Right renal cortex interstitium (tissue), 3 donors: ENCODE measurements at places on chromosomes 16 and 17. TPM values are rescaled to one million over a fixed set of nuclear protein-coding genes. Genes with fewer than 3 reads are reported as not detected.

GRCh38 chr16:81626181-81626674 is 152.9 kb upstream of the PLCG2 start:
- no peak for DNase-seq

TRAP1 gene
- polyA plus RNA-seq = 99.5 TPM

- DNase-seq = no peak
These were observed 30.7 kb downstream of the CEP95 start for GRCh38 chr17:64537488-64537887.

GRCh38 chr17:67053438-67054000 is 9.2 kb downstream of the CACNG1 start:
- no peak for DNase-seq

ZFP3 gene
- 16.1 TPM for polyA plus RNA-seq

- no peak for DNase-seq
These were observed 284.4 kb upstream of the FOXF1 start for GRCh38 chr16:86225905-86226371.

- DNase-seq = no peak
These were observed 171.6 kb downstream of the ZNF18 start for GRCh38 chr17:11825572-11826209.

RARA gene
- 35.5 TPM for polyA plus RNA-seq

GRCh38 chr17:59848778-59849177 is 44.0 kb downstream of the TUBD1 start:
- no peak for DNase-seq

DNA sequence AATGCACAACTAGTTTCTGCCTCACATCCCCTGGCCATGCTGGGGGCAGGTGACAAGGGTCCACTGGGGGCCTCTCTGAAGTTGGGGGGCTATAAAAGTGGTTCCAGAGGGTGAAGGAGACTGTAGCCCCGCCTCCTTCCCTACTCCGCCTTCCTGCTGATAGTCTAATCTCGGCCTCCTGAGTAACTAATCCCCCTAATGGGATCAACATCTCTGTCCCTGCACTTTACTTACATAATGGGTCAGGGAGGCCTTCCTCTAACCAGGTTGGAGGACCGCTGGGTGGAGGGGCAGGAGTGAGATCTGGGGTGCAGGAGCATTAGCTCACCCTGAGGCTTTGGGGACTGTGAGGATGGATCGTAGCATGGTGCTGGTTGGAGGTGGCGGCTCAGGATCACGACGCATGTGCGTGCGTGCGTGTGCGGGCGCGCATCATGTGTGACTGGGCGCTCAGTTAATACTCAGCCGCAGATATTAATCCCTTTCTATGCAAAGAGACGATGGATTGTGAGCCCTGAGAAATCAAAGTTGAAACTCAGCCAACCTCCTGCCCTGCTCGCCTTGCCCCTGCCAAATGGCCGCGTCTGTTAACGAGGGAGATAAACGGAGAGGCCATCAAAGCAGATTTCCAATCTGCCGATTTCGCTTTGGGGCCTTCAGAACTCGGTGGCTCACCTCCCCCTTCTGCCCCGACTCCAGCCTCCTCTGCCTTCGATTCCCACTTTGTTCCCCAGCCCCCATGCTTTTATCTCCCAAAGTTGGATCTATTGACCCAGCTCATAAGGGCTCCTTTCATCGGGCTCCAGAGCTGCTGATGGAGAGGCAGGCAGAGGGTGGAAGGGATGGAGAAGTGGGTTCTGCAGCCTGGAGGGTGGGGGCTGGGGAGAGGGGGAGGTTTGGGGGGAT is 107.3 kb downstream of the SDK2 start:
- DNase-seq = no peak

ACOX1 gene
- 30.3 TPM for polyA plus RNA-seq

GRCh38 chr17:27540318-27541101 is 84.3 kb downstream of the KSR1 start:
- DNase-seq = no peak

NLRC5 gene
- 4.0 TPM for polyA plus RNA-seq

DNA sequence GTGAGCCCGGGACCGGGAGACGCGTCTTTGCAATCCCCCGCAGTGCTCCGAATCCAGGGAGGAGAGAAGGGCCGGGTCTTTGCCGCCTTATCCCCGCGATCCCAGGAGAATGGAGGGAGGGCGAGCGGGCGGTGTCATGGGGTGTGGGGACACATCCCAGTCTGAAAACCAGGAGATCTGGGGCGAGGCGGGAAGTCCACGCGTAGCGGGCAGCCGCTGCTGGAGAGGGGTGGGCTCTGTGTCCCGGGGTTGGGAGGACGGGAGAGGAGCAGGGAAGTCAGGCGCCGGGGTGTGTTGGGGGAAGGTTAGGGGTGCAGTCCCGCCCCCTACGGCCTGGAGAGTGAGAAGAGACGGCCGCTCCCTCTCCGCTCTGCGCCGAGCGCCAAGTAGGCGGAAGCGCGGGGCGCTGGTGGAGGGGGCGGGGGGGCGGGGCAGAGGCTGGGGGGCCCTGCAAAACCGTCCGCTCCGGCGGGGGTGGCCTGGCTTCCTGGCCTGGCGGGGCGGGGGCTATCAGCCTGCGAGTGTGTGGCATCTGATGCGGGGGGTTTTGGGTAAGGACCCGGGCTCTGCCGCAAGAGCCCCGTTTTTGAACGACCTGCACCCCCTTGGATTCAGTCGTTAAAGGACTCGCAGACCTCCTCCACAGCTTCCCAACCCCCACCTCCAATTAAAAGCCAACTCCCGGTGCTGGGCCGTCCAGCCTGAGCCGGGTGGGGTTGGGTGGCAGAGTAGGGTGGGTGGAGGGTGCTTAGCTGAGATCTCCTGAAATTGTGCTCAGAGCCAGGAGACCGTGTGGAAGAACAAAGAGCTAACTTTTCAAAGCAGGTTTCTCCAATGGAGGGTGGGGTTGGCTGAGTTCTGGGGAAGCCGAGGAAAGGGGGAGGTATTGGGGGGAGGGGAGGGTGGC is 654 bp downstream of the LASP1 start:
- no peak for DNase-seq

DNA sequence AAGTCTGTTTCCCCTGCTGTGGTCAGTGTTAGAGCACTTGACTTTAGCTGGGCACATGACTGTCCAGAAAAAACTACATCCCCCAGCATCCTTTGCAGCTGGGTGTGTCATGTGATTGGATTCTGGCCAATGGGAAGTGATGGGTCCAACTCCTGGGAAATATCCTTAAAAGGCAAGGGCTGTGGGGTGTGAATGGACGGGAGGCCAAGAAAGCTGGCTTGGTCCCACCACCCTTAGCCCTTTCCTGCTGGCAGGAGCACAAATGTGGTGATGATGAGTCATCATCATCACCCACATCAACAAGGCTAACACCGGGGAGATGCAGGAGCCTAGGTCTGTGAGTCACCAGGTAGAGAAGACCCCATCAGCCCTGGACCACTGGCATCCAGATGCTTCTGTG is 341.7 kb downstream of the C16orf95 start:
- DNase-seq = no peak

DNA sequence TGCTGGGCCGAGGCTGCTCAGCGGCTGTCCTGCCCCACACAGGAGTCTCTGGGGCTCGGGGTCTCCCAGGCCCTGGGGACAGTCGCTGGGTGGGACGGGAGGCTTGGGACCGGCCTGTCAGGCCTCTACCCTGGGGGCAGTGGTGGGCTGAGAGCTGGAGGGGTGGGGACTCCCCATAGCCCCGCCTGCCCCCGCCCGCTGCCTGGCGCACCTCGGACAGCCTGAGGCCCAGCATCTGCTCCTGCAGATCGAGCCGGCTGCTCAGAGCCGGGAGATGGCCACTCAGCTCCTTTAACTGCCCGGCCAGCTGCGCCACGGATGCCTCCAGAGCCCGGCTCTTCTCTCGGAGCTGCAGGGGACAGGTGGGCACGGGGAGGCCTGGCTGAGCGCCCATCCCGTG is 6.7 kb downstream of the PERCC1 start:
- DNase-seq = no peak

DNA sequence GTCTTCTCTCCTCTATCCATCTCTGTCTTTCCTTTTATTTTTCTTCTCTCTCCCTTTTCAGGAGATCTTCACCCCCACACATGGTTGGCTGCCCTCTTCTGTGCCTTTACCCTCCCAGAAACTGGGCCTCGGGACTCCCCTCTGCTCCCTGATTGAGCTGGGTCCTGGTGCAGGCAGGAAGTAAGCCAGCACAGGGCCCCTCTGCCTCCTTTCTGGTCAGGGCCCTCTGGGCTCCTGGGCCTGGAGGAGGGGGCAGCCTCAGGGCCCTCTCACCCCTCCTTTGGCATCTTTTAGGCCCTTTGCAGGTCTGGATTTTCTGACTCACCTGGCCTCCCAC is 21.1 kb upstream of the TAC4 start:
- DNase-seq = no peak

- no peak for DNase-seq
These were observed 24.8 kb downstream of the TXNDC11 start for GRCh38 chr16:11717811-11718210.

DNA sequence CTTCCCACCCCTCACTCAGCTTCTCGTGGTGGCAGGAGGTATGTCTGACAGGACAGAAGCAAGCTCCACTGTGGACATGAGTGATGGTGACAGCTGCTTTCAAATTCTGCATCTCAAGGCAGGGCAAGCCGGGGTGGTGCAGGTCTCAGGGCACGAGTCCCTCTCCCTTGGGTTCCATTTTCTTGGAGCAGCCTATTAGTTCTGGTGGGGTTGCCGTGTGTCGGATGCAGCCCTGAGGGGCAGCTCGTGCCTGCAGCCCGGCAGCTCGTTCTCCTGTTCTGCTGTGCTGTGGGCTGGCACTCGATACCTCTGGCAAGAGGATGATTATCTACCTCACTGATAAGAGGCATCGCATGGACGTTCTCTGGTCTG is 16.5 kb upstream of the CLEC18C start:
- no peak for DNase-seq

- DNase-seq = no peak
These were observed 244.0 kb downstream of the CPPED1 start for GRCh38 chr16:12559714-12560113.

DNA sequence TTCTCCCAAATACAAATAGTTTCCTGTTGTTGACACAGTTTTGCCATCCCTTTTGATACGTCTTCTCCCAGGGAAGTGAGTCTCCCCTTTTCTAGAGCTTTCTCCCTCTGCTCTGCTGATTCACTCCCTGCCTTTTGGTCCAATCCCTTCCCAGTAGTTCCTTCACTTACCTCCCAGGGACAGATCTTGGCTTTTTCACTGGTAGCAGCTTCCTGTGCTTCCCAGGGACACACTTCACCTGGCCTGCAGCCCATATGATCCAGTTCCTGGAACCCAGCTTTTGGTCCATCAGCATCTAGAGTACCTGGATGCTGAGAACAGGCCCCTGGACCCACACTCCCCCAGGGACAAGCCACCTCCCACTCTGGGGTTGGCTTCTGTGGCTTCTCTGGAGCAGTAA is 15.8 kb downstream of the GPR179 start:
- DNase-seq = no peak

DNA sequence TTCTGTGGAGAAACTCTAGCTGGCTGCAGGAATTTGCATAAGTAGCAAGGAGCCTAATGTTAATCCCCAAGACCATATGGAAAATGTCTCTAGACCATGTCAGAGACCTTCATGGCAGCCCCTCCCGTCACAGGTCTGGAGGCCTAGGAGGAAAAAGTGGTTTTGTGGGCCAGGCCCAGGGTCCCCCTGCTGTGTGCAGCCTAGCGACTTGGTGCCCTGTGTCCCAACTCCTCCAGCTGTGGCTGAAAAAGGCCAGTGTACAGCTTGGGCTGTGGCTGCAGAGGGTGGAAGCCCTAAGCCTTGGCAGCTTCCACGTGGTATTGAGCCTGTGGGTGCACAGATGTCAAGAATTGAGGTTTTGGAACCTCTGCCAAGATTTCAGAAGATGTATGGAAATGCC is 306.9 kb upstream of the CA10 start:
- no peak for DNase-seq

GRCh38 chr16:82935766-82936165 is 309.0 kb downstream of the CDH13 start:
- DNase-seq = no peak

CACNG5 gene
- 3.1 TPM for polyA plus RNA-seq

- no peak for DNase-seq
These were observed 7.7 kb downstream of the EEF2K start for GRCh38 chr16:22213801-22214200.

DNA sequence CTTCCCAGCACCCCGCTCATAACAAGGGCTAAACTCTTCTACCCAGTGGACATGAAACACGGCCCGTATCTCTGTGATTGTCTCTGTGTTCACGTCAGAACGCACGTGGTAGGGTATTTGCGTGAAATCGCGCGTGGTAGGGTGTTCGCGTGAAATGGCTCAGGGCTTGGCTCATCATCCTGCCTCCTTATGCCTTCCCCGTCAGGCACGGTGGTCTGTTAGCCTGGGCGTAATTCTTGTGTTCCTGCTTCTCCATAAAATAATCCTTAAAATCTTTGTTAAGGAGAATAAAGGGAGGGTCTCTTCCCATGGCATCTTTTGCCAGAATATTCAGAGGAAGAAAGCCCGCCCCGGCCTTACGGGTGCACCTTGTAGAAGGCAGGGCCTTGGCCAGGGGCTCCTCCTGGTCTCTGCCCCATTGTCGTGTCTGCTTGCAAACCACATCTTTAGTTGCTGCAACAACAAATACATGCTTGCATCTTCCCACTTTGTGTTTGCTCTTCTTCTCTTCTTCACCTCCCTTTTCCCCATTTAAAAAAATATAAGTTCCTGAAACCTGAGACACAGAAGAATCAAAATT is 116.7 kb upstream of the CHMP6 start:
- DNase-seq = no peak

TBC1D3I gene
- not detected for polyA plus RNA-seq

ABCA9 gene
- 2.4 TPM for polyA plus RNA-seq

GRCh38 chr17:41324180-41325075 is 8.9 kb upstream of the KRTAP17-1 start:
- DNase-seq = no peak

DNA sequence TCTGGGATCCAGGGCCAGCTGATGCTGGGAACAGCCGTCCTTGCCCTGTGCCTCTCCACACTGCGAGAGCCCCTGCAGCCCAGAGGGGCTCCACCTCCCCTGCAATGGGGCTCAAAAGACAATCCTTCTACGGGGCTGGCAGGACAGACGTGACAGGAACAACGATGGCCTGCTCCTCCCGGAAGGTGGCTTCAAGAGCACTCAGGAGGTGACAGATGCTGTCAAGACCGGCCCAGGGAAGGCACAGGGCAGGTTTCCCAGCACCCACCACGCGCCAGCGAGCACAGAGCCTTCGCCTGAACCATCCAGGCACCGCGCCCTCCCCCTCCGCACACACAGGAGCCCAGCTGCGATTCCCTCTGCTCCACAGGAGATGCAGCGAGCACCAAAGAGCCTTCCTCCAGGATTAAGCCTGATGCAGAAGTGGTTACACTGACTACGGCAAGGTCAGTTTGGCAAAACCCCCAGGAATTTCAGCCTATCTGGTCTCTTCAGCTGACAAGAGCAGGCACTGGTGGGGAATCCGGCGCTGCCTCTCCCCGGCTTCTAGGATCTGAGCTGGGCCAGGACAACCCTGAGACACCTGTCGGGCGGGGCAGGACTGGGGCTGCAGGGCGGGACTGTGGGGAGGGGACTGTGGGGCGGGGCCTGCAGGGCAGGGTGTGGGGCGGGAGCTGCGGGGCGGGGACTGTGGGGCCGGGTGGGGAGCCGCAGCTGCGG is 103.4 kb downstream of the ZNF778 start:
- DNase-seq = no peak

TBX4 gene
- polyA plus RNA-seq = 0.31 TPM

AARS1 gene
- 82.7 TPM for polyA plus RNA-seq
